ENCODE measurements at places on chromosomes 6 and 20.

DNA sequence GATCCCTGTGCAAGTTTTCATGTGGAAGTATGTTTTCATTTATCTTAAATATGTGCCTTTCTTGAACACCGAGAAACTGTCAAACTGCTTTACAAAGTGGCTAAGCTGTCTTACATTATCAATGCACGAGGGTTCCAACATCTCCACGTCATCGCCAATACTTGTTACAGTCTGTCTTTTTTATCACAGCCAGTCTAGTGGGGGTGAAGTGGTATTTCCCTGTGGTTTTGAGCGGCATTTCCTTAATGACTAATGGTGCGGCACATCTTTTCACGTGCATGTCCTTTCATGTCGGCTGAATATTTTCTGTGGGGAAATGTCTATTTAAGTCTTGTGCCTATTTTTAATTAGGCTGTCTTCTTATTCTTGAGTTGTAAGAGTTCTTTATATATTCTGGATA is 280.4 kb downstream of the FOXC1 start:
- peak; percentile 66 for DNase-seq

GRCh38 chr6:68196645-68197044 is 438.4 kb upstream of the ADGRB3 start:
- DNase-seq = peak; percentile 28

- DNase-seq = no peak
Measured at GRCh38 chr20:44967207-44967807, 995 bp downstream of the STK4 start.

DNA sequence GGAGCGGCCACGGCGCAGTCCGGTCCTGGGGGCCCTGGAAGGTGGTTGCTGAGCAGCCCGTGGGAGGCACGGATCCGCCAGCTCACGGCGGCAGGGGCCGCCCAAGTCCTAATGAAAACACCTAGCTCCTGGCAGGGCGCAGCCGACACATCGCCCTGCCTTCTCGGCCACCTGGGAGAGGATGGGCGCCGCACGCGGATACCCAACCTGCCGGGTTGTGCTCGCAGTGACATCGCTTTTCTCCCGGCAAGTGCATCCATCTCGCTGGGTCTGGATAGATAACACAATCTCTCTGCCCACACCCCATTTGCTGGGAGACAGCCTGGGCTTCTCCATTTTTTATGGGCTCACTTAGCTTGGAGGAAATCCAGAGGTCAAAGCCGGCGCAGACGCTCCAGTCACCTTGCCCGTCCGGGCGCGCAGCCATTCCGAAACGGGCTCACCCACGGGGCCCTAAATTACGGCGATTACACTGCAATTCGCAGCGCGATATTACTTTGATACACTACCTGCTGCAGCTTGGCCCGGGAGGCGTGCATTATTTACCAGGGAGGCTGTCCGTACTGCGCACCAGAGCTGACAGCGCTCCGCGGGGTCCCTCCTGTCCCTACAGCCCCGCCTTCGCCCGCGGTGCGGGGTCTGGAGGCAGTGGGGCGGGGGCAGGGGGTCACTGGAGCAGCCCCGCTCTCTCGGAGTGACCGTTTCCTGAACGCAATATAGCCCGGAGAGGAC is 36.2 kb upstream of the CCDC167 start:
- no peak for DNase-seq

GRCh38 chr20:61728786-61729770 is 336.6 kb downstream of the TAF4 start:
- no peak for DNase-seq

DNA sequence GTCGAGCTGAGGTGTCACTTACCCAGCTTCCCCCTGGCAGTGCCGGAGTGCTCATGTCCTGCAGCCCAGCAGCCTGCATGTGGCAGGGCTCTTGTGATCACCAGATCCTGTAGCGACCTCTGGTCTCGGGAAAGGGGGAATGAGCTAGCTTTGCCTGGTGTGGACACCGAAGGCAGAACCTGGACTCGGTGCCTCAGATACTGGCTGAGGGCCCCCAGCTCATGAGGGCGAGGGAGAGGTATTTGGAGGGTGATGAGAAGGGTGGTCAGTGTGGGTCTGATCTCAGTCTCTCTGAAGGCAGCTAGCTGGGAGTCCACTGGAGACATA is 26.3 kb downstream of the SUN5 start:
- no peak for DNase-seq

- DNase-seq = no peak
Measured at GRCh38 chr6:136508725-136509392, 41.4 kb downstream of the MAP7 start.

- peak; percentile 66 for DNase-seq
Measured at GRCh38 chr6:28258877-28259777, at the start of gene NKAPL. NKAPL (plus strand) TSS chr6:28259297; CDS start chr6:28259372, 75 bp downstream.

- no peak for DNase-seq
Measured at GRCh38 chr6:32406857-32407256, at the start of gene BTNL2. BTNL2 (minus strand) TSS chr6:32407181; CDS start chr6:32407123, 58 bp downstream.

DNA sequence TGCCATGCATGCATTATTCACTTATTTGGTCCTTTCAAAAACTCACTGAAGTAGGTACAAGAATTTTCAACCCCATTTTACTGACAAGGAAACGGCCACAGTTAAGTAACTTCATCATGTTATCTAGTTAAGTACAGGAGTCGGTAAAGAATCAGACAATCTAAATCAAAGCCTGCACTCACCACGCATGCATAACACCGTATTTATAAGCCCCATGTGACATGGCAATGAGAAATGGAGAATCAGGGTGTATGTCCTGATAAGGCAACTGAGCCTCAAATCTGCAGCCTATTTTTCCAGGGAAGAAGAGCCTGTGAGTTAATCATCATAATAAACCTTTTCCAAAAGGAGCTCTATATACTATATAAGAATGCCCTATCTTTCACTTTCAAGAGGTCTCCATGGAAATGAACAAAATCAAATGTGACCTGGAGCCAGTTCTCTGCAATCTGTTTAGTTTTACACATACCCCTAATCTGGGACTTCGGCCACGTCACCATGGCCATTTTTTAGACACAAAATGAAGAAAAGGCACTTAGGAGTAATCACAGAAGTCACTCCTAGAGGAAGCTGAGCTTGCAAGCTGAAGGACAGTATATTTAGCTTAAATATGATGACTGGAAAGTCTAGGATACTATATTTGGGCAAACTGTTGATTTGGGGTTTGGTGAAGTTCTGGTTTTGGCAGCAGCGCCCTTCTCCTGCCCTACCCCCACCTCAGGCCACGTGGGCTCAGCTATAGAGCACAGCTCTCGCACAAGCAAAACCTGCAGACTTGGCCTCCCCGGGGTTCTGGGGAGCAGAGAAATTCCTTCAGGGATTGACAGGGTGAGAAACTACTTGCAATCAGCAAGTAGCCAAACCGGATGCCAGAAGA is 19.2 kb downstream of the TRAM2 start:
- DNase-seq = peak; percentile 44

DNA sequence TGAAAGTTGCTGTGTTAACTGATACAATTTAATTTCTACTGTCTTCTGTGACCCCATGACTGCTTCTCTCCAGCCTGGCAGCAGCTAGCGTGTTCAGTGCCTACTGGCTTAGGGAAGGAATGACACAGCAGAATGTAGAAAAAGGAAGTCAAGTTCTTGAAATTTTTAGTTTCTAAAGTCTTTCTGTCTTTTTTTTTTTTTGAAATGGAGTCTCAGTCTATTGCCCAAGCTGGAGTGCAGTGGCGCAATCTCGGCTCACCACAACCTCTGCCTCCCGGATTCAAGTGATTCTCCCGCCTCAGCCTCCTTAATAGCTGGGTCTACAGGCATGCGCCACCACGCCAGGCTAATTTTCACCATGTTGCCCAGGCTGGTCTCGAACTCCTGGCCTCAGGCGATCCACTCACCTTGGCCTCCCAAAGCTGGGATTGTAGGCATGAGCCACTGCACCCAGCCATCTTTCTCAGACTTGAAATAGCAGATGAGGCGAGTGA is 39.3 kb downstream of the PCNA start:
- no peak for DNase-seq

DNA sequence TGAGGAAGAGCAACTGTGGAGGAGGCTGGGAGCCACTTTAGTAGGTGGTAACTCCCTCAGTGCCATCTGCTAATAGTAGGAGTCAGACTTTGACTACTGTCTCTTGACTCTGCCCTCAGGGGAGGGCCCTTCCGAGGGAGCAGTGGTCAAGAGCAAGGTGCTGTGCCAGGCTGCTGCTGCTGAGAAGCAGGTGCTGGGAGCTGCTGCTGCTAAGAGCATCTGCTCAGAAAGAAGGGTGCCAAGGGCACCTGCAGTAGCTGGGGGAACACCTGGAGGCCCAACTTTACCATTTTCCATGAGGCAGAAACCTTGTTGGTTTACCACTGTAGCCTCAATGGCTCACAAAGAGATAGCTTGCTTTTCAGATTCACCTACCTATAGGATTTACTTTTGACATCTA is 18.5 kb downstream of the GGTLC1 start:
- DNase-seq = no peak

GRCh38 chr6:69722683-69723082 is 74.1 kb downstream of the LMBRD1 start:
- DNase-seq = no peak

GRCh38 chr20:45813006-45813340 is 529 bp downstream of the UBE2C start:
- DNase-seq = no peak

GRCh38 chr6:11496152-11497060 is 41.1 kb upstream of the TMEM170B start:
- peak; percentile 76 for DNase-seq

DNA sequence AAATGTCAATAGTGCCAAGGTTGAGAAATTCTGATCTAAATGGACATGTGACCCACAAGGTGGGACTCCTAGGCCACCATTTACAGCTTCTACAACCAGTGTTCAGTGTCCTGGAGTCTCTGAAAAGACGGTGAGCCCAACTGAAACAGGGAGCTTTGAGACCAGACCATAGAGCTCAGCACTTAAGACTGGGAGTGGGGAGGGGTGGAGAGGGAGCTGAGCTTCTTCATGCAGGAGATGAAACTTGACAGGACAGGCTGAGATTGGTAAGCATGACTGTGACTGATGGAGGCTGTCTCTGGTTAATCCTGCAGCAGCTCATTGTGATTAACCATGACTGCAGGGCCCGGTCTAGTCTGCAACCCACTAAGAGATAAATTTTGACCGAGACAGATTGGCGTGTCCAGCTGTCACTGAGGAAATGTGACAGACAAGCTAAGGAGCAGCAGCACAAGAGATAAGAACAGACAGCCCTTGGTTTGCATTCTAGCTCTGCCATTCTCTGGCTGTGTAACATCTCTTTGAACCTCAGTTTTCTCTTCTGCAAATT is 1.4 kb upstream of the AAR2 start:
- DNase-seq = no peak

GRCh38 chr20:45484676-45485075 is 15.1 kb downstream of the WFDC2 start:
- no peak for DNase-seq

GRCh38 chr6:18497006-18497405 is 109.9 kb downstream of the RNF144B start:
- no peak for DNase-seq

GRCh38 chr6:29769336-29769735 is 46.1 kb downstream of the HLA-F start:
- no peak for DNase-seq

- DNase-seq = no peak
Measured at GRCh38 chr6:119215309-119215708, 134.3 kb downstream of the MAN1A1 start.

GRCh38 chr6:112300896-112301295 is 46.2 kb upstream of the RFPL4B start:
- no peak for DNase-seq

GRCh38 chr6:89951574-89952104 is 57.4 kb downstream of the GJA10 start:
- peak; percentile 45 for DNase-seq

GRCh38 chr20:53916173-53916512 is 154.3 kb downstream of the BCAS1 start:
- no peak for DNase-seq

DNA sequence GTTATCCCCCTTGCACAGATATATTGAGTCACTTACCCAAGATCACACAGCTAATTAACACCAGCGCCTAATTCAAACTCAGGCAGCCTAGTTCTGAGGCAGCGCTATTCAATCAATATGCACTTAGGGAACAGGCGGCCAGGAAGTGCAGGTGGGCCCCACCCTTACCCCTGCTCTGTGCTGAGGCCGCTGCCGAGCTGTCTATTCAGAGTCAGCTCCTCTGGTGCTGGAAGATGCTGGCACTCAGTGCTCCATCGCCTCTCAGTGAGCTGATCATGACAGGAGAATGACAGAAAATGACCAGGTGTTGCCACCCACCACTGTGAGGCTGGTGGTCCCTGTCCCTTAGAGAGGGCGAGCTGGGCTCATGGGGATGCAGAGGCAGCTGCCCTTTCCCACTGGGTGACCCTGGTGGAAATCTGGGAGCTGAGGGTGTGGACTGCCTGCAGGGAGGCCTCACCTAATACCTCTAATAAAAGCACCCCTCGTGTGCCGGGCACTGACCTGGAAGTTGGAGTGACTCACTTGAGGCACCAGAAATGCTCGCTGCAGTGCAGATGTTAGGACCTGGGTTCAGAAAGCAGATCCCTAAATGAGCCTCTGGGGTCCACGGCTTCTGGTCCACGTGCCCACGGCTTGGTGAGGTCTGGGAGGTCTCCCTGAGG is 42.5 kb upstream of the CD93 start:
- DNase-seq = no peak

GRCh38 chr20:41607791-41608190 is 10.4 kb downstream of the CHD6 start:
- DNase-seq = no peak

GRCh38 chr20:62758226-62758912 is 37.9 kb upstream of the MRGBP start:
- DNase-seq = no peak

GRCh38 chr6:7542065-7542873 is 798 bp downstream of the DSP start:
- peak; percentile 13 for DNase-seq

- DNase-seq = no peak
Measured at GRCh38 chr6:112343390-112343789, 3.7 kb upstream of the RFPL4B start.

- no peak for DNase-seq
Measured at GRCh38 chr6:35765739-35766138, 10.7 kb upstream of the CLPSL2 start.

- DNase-seq = peak; percentile 58
Measured at GRCh38 chr20:8152183-8152582, 20.1 kb downstream of the PLCB1 start.

All from brain microvascular endothelial cell (primary cell).